Panc1 (cell line): ENCODE measurements at places on chromosomes 5 and 9. TPM values are rescaled to one million over a fixed set of nuclear protein-coding genes. Genes with fewer than 3 reads are reported as not detected.

- no peaks in the 10 kb centered on the region for H3K4me1 ChIP-seq
- no peaks in the 10 kb centered on the region for H3K27me3 ChIP-seq
- no peaks in the 10 kb centered on the region for H3K36me3 ChIP-seq
- no peak overlapping the region for H3K27ac ChIP-seq
- H3K4me3 ChIP-seq, result no peak overlapping the region
Observed at GRCh38 chr5:159601216-159601615, 270.9 kb upstream of the IL12B start.

DNA sequence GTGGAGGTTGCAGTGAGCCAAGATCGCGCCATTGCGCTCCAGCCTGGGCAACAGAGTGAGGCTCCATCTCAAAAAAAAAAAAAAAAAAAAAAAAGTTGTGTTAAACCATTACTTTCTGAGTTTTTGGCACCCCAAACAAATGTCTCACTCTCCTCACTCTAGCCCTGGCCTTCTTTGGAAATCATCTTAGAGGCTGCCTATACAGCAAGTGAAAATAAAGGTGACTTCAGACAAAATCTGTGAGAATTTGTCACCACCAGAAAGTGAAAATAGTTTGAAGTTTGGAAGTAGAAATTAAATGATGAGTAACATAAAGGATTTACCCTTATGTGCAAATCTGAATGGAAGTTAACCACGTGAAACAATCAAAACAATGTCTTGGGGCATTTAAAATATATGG is 7.2 kb upstream of the ZNF131 start:
- H3K4me3 ChIP-seq, result no peak overlapping the region
- no peaks in the 10 kb centered on the region for H3K27me3 ChIP-seq
- DNase-seq, result no peak
- no peak overlapping the region for H3K27ac ChIP-seq

- H3K27ac ChIP-seq, result peak overlapping the region; percentile 79
- peak overlapping the region; percentile 41 for H3K4me3 ChIP-seq
- peaks cover 74% of the 10 kb centered on the region for H3K4me1 ChIP-seq
- no peak for DNase-seq
Observed at GRCh38 chr9:131402073-131402472, 8.2 kb downstream of the PRRC2B start.

GRCh38 chr5:178544166-178544834 is 45.9 kb downstream of the COL23A1 start:
- no peaks in the 10 kb centered on the region for H3K36me3 ChIP-seq
- no peaks in the 10 kb centered on the region for H3K4me1 ChIP-seq
- no peaks in the 10 kb centered on the region for H3K27me3 ChIP-seq
- H3K4me3 ChIP-seq, result no peak overlapping the region

DNA sequence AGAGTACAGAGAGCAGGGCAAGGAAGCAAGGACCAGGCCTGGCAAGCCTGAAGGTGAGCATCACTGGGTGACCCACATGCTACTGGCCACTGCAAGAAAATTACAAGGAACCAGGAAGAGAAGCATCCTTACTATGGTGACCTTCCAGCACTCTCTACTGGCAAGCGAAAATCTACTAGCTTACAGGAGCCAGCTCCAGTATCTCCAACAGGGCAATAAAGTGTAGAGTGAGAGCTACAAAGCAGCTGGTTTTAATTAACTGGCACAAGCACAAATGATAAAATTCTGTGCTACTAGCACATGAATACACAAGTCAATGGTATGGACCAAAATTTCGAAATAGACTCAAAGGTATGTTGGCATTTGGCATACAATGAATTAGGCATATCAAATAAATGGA is 113.3 kb upstream of the CAST start:
- DNase-seq, result no peak
- no peaks in the 10 kb centered on the region for H3K36me3 ChIP-seq
- H3K27me3 ChIP-seq, result peaks cover 2% of the 10 kb centered on the region; the same call in 1 of the 2 replicates

The ZFAND5 gene
- total RNA-seq, result 185 TPM

DNA sequence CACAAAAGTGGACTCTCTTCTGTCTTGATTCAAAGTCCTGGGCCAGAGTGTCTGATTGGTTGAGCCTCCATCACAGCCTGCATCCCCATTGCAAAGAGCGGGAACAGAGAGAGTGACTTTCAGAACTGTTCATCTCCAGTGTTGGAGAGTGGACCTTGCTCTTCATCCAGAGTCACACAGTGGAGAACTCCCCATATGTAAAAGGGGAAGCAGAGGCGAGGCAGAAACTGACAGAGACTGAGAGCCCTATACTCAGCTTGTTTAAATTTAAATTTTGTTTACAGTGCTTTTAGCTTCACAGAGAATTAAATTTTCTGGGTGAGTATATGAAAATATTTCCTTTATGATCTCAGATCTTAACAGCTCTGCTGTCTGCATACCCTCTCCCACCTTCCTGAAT is 70.0 kb upstream of the SSBP2 start:
- no peak for DNase-seq
- no peaks in the 10 kb centered on the region for H3K36me3 ChIP-seq
- H3K27ac ChIP-seq, result no peak overlapping the region

GRCh38 chr9:107613321-107613720 is 123.8 kb upstream of the KLF4 start:
- DNase-seq, result no peak
- H3K27me3 ChIP-seq, result no peaks in the 10 kb centered on the region
- H3K36me3 ChIP-seq, result no peaks in the 10 kb centered on the region
- H3K4me3 ChIP-seq, result no peak overlapping the region
- no peak overlapping the region for H3K27ac ChIP-seq
- no peaks in the 10 kb centered on the region for H3K4me1 ChIP-seq

DNA sequence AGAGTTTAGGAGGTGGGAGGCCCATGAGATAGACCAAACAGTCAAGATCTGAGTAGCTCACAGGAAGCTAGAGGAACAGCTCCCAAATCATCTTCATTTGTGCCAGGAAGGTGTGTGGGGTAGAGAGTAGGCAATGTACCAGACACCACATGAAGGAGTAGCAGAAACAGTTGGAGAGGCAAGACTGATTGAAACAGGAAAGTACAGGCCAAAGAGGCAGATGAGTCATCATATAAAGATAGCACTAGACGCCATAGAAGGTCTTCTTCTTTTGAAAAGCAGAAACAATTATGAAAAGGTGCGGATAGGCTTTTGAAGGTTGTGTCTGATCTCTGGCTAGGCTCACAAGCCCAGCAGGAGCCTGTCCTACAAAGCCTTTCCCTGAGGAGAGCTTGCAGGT is 62.7 kb upstream of the PALM2AKAP2 start:
- no peak overlapping the region for H3K27ac ChIP-seq
- no peaks in the 10 kb centered on the region for H3K27me3 ChIP-seq
- DNase-seq, result no peak

GRCh38 chr5:73729329-73729728 is 103.3 kb downstream of the ARHGEF28 start:
- DNase-seq, result no peak
- H3K4me1 ChIP-seq, result peaks cover 19% of the 10 kb centered on the region
- no peak overlapping the region for H3K27ac ChIP-seq
- H3K36me3 ChIP-seq, result no peaks in the 10 kb centered on the region
- H3K4me3 ChIP-seq, result no peak overlapping the region

The BNC2 gene
- 5.7 TPM for total RNA-seq

GRCh38 chr5:129904667-129905472 is 605 bp downstream of the CHSY3 start:
- H3K4me1 ChIP-seq, result peaks cover 6% of the 10 kb centered on the region
- H3K27me3 ChIP-seq, result peaks cover 43% of the 10 kb centered on the region
- no peak overlapping the region for H3K27ac ChIP-seq
- peak overlapping the region; percentile 43 for H3K4me3 ChIP-seq
- DNase-seq, result no peak
- no peaks in the 10 kb centered on the region for H3K36me3 ChIP-seq

- no peak for DNase-seq
- no peaks in the 10 kb centered on the region; the same call in 1 of the 2 replicates for H3K4me1 ChIP-seq
- no peak overlapping the region for H3K27ac ChIP-seq
- no peaks in the 10 kb centered on the region for H3K27me3 ChIP-seq
Observed at GRCh38 chr9:85729882-85730281, 11.9 kb downstream of the AGTPBP1 start.

The ARSI gene
- total RNA-seq, result 18.6 TPM

DNA sequence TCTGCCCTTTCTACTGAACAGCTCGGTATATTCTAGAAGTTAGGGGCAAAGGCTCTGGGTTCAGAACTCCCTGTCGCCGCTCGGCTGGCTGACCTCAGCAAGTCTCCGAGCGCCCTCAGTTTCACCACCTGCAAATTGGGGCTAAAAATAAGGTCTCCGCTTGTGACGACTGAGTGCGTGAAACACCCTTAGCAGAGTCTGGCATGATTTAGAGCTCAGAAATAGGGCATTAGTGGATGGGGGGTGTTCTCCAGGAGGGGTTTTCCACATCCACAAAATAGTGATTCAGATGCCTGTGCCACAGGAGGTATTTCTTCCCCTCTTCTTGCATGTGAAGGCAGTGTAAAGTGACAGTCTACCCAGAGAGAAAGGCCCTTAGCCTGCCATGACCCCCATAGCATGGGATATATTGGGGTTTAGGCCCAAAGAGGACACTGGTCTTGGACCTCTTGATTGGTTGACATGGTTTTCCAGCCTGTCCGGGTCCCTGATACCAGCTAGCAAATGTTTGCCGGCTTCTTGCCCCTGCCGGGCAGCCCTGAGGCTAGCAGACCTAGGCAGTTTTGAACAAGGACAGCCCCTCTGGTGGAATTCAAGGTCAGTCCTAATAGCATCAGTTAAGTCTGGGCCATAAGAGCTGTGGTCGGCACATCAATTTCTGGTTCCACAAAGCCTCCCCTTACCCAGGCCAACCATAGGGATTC is 1.4 kb downstream of the ERGIC1 start:
- H3K4me1 ChIP-seq, result peaks cover 59% of the 10 kb centered on the region
- H3K4me3 ChIP-seq, result peak overlapping the region; percentile 73
- H3K36me3 ChIP-seq, result peaks cover 4% of the 10 kb centered on the region; the same call in 1 of the 2 replicates
- H3K27ac ChIP-seq, result peak overlapping the region; percentile 88
- DNase-seq, result no peak

- H3K27ac ChIP-seq, result no peak overlapping the region
- H3K36me3 ChIP-seq, result no peaks in the 10 kb centered on the region
- H3K27me3 ChIP-seq, result no peaks in the 10 kb centered on the region
- no peak for DNase-seq
- no peak overlapping the region for H3K4me3 ChIP-seq
Observed at GRCh38 chr5:56110646-56111403, 116.1 kb upstream of the IL6ST start.

GRCh38 chr5:27969157-27969556 is 930.8 kb upstream of the CDH9 start:
- no peak for DNase-seq
- no peaks in the 10 kb centered on the region for H3K36me3 ChIP-seq
- no peaks in the 10 kb centered on the region for H3K4me1 ChIP-seq
- no peaks in the 10 kb centered on the region for H3K27me3 ChIP-seq

DNA sequence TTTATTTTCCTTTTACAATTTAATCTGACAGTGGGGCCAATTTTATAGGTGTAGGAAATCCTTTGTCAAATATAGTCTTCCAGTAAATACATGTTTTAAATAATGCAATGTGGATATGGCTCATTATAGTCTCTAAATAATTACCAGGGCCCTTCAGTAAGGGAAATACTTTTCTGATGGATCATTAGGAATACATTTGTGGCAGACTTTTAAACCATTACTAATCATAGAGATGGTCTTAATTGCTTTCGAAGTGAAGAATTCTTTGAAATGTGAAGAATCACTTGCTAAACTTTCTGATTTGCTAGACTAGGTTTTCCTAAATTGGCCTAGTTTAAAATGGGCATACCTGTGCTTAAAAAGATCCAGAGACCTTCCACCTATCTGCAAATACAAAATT is 105.6 kb upstream of the ELL2 start:
- H3K4me1 ChIP-seq, result peaks cover 17% of the 10 kb centered on the region
- no peak overlapping the region for H3K4me3 ChIP-seq
- H3K27ac ChIP-seq, result peak overlapping the region; percentile 70
- DNase-seq, result no peak

DNA sequence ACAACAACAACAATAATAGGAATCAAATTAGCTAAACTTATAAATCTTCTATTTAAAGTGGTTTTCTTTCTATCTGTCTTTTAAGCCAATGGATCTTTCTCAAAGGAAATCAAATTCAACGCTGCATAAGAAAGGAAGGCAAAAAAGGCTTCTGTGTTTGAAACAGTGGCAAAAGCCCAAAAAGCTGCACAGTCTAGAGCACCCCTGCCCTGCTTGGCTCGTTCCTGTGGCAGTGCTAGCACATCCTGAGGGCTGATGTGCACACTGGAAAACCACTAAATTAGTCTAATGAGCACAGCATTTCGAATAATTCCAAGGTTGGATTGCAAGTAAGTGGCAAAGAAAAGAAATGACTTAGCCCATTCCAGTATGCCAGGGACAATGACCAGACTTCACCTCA is 80.7 kb downstream of the AP3B1 start:
- H3K36me3 ChIP-seq, result peaks cover 5% of the 10 kb centered on the region
- no peak for DNase-seq
- H3K27ac ChIP-seq, result no peak overlapping the region

DNA sequence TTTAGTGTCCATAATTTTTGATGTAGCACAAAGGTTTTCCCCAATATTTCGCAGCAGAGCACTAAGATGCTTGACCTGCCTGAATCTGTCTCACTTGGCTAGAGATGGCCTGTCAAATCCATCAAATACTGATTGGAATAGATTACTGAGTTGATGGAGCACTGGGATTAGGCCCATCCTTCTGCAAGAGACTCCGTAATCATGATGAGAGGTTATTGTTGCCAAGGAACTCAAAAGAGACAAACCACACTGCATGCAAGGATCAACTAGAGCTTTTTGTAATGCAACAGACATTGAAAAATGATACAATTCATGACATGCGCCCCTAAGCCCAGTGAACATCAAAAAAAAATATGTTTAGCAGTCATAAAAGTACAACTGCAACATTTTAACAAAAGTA is 585.3 kb upstream of the GRAMD2B start:
- peak overlapping the region; percentile 6; the same call in 1 of the 2 replicates for H3K27ac ChIP-seq
- H3K36me3 ChIP-seq, result no peaks in the 10 kb centered on the region

The ARID3C gene
- 0.33 TPM for total RNA-seq

The RNF208 gene
- total RNA-seq, result 11.5 TPM
